ENCODE measurements at places on chromosomes 16 and 17.

GRCh38 chr17:76925441-76925891 lies 57.3 kb downstream of the MGAT5B start:
- no peak for DNase-seq

DNA sequence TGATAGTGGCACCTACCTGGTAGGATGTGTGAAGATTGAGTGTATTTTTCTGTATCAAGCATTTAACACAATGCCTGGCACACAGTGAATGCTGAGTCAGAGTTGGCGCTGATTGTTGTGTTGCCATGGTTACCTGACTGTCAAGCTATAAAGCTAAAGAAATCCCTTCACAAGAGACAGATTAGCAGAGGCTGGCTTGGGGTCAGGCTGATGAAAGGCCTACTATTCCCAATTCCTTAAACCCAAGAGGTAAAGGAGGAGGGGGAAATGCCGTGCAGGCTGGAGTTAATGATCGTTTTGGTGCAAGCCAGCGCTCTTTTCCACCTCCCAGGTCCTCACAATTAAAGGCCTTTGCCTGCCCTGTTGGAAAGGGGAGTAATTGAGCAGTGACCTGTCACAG lies 5.9 kb downstream of the CLEC19A start:
- no peak for DNase-seq

GRCh38 chr17:74040291-74040690 lies 163.2 kb upstream of the RPL38 start:
- no peak for DNase-seq

GRCh38 chr17:42230225-42230624 lies 35.9 kb upstream of the GHDC start:
- DNase-seq = no peak

- DNase-seq = no peak
These were observed 124.8 kb downstream of the MAP2K6 start for GRCh38 chr17:69539274-69539673.

DNA sequence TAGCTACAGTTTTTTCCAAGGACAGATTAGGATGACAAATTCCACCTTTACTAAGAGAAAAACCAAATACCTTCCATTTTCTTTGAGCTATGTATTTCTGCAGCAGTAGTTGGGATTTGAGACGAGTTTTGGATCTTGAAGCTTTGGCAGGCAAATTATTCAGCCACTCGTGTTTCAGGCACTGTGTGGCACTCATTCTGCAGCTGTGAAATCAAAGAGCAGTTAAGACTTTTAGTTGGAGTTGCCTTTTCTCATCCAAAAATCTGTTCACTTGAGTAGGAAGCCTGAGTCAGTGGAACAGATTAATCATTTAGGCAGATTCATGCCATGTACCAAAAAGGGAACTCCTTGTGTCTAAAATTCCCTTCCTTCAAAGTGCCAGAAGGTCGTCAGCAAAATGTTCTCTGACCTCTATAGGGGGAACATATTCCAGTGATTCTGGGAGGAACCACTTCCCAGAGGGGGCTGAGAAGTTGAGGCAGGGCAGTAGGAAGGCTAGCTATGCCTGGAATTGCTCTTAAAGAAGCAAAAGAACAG lies 20.1 kb downstream of the ORC6 start:
- no peak for DNase-seq

GRCh38 chr16:77955127-77955526 lies 67.2 kb upstream of the CLEC3A start:
- DNase-seq = no peak

- DNase-seq = peak; percentile 80
These were observed at the start of gene PRPSAP2 for GRCh38 chr17:18857864-18858566. TSS of gene PRPSAP2 (plus strand) at chr17:18858131. CDS start at chr17:18865834, 7,703 bp downstream.

- no peak for DNase-seq
These were observed 6.8 kb downstream of the ZNF267 start for GRCh38 chr16:31880322-31880979.

- DNase-seq = no peak
These were observed 2.4 kb downstream of the CDH11 start for GRCh38 chr16:65119435-65119834.

DNA sequence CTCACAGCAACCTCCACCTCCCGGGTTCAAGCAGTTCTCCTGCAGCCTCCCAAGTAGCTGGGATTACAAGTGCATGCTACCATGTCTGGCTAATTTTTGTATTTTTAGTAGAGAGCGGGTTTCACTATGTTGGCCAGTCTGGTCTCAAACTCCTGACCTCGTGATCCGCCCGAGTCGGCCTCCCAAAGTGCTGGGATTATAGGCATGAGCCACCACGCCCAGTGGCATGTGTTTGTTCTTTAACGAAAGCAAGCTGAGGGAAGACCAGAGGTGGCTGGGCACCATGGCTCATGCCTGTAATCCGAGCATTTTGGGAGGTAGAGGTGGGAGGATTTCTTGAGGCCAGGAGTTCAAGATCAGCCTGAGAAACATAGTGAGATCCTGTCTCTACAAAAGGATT lies 18.1 kb downstream of the TNFRSF13B start:
- no peak for DNase-seq

DNA sequence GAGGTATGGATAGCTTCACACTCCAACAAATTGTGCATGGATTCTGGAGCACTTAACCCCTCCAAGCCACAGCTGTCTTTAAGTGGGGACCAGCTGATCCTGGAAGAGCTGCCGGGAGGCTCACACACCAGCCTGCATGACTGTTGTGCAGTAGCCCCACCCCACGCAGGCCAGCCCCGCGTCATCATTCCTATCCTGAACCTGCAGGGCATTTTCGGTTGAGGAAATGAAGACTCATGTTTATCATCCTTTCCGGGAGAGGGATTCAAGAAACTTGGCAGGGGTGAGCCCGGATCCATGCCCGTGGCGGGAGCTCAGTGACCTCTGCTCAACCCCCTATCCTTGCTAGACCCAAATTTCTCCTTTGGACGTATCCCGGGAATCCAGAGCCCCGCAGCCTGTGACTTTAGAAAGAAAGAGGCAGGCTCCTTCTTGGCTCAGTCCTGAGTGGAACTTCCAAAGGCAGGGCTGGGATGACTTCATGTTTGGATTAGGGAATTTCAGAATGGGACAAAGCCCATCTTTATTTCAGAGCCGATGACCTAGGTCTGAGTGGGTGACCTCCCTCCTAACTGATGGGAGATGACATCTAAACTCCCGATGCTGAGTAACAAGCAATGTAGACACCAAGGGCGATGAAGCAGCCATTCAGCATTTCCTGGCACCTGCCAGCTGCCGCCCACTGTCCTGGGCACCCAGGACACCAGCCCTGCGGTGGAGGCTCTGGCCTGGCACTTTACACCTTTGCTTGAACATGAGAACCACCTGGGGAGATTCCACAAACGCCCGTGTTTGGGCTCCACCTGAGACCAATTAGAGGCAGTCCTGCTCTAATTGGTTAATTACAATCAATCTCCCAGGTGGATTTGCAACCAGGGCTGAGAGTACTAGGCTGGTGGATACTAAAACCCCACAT lies 43.3 kb upstream of the CMIP start:
- DNase-seq = no peak

- no peak for DNase-seq
These were observed 837 bp upstream of the PRDM7 start for GRCh38 chr16:90077757-90078578.

DNA sequence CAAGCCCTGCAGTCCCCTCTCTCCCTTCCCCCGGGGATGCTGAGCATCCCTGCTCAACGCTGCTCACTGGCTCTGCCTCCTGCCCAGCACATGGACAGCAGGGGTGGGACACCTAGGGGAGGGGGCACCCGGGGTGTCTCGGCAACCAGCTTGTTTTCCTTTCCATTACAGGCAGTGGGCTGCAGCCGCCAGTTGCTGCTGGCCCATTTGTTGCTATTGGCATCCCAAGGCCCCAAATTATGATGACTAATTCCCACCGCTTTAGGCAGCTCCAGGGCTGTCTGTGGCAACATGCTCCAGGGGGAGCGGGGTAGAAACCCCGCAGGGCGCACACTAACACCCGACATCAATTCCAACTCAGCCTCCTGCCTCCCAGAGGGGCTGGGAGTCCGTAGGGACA lies 4.9 kb downstream of the SDK2 start:
- no peak for DNase-seq

DNA sequence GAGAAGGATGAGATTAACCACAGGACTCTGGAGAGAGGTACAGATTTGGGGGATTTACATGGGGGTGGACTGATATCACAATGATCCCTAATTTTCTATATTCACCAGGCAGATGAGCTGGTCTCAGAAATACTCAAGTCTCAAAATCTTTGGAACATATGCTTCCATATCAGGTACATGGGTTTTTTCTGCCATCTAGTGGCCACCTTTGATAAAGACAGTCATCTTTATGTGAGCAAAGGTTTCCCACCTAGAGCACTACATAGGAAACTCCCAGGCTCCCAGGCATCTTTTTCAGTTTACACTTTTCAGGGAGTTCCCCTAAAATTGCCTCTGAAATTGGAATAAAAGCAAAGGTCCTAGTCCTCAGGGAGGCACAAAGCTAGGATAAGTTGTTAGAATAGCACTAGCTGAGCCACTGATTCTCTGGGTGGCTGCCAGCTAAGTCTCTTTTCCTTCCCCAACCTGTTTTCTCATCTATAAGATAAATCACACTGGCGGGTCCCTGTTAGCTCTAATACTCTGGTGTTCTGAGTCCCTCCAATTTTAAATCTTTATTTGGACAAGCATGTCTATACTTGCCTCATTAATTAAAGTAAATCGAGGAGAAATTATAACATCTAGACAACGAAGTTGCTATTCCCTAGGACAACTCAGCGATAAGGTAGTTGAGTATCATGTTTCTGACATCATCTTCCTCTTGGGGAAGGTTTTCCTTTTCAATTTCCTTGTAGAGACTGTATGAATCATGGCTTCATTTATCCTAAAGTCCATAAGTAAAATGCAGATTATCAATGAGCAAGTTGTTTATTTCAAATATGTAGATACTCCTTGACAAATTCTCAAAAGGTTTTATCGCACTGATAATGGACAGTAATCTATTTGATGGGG lies 19.0 kb upstream of the MON1B start:
- DNase-seq = no peak

- no peak for DNase-seq
These were observed 56.8 kb downstream of the AMFR start for GRCh38 chr16:56368545-56368944.

GRCh38 chr17:33463887-33464286 lies 170.8 kb upstream of the ASIC2 start:
- DNase-seq = no peak

- no peak for DNase-seq
These were observed 20.6 kb upstream of the PRKAR1A start for GRCh38 chr17:68491381-68492231.

- DNase-seq = no peak
These were observed 10.8 kb downstream of the DNAJA2 start for GRCh38 chr16:46962629-46963028.

All from GM19239 (cell line).